CD4-positive, alpha-beta memory T cell (primary cell): ENCODE measurements at places on chromosomes 1 and 21.

DNA sequence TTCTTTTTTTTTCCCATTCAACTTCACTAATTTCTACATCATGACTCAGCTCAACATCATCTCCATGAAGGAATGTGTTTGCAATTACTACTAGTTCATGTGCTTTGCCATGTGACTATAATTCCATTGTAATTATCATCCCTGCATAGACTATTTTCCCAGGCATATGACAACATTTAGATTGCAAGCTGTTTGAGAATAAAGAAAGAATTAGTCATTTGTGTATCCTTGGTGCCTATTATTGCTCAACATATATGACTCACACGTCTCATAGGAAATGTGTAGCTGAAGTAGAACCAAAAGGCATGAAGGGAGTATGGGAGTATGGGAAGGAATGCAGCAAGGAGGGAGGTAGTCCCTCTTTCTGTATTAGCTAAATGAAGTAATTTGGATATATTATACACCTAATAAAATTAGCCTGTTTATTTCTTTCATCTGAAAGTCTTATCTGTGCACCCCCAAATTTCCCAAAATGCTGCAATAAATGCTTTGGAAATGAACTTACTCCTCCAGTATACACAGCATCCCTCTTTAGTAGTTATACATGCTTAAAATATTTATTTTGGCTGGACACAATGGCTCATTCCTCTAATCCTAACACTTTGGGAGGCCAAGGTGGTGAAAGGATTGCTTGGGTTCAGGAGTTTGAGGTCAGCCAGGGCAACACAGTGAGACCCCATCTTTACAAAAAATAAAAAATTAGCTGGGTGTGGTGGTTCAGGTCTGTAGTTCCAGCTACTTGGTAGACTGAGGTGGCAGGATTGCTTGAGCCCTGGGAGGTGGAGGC lies 316.9 kb upstream of the ADGRL4 start:
- no peak for DNase-seq

DNA sequence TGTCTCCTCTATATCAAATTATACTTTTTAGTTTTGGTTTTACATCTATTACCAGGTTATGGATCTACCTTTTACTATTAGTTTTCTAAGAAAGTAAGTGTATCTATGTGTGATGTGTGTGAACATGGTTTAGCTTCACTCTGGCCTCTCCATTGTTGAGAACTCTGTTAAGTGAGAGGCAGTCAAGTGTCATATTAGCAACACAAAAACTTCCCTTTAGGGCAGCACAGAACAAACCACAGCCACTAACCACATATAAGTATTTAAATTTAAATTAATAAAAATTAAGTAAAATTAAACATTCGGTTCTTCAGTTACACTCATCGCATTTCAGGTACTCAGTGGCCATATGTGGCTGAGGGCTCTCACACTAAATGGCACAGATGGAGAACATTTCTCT lies 96.6 kb downstream of the DPYD start:
- no peak for DNase-seq

DNA sequence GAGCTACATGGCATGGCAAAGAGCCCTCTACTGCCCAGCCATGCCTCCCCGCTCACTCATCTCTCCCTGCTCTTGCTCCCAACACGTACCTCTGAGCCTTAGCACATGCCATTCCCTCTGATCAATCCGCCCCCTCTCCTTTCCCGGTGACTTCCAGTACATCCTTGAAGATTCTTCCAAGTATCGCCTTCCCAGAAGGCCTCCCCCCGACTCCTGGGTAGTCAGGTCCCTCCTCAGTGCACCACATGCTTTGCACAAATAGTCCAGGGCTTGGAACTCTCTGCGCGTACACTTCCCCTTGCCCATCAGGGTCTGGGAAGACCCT lies 77.0 kb upstream of the IFFO2 start:
- DNase-seq, result no peak

DNA sequence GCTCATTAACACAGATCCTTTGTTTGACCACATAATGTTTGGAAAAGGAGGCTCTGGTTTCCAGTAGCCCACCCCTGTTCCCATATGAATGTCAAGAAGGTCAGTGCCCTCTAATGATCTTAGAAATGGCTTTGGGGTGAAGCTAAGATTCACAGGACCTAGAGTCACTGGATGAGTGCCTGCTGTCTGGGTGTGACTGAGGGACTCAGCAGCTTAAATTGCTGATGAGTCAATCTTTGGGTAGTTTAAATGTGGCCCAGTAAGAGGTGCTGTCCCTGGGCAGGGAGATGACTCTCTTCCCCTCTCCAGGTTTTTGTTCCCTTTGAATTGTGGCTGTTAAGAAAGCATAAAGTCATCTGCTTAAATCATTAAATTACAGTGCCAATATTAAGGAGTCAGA lies 50.6 kb downstream of the L1TD1 start:
- no peak for DNase-seq

DNA sequence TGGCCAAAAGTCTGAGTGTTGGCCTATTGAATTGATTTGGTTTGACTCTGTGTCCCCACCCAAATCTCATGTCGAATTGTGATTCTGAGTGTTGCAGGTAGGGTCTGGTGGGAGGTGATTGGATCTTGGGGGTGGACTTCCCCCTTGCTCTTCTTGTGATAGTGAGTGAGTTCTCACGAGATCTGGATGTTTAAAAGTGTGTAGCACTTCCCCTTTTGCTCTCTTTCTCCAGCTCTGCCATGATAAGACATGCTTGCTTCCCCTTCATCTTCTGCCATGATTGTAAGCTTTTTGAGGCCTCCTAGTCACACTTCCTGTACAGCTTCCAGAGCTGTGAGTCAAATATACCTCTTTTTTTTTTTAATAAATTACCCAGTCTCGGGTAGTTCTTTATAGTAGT lies 297.1 kb upstream of the ZRANB2 start:
- DNase-seq, result no peak

GRCh38 chr1:176501599-176501998 lies 38.6 kb downstream of the PAPPA2 start:
- DNase-seq, result no peak

- DNase-seq, result no peak
Measured at GRCh38 chr1:171017426-171017825, 73.3 kb upstream of the FMO3 start.

GRCh38 chr1:220556641-220557040 lies 28.7 kb downstream of the MARK1 start:
- DNase-seq, result no peak

- DNase-seq, result no peak
Measured at GRCh38 chr1:43225168-43225567, 44.6 kb upstream of the TMEM125 start.
